ENCODE measurements at places on chromosomes 12 and 14. TPM values are rescaled to one million over a fixed set of nuclear protein-coding genes. Genes with fewer than 3 reads are reported as not detected.

GRCh38 chr14:104576232-104576969 is 3.2 kb upstream of the C14orf180 start:
- no peak for DNase-seq
- no peaks in the 10 kb centered on the region for H3K4me1 ChIP-seq
- no peak overlapping the region for H3K4me3 ChIP-seq
- H3K36me3 ChIP-seq, result no peaks in the 10 kb centered on the region

DNA sequence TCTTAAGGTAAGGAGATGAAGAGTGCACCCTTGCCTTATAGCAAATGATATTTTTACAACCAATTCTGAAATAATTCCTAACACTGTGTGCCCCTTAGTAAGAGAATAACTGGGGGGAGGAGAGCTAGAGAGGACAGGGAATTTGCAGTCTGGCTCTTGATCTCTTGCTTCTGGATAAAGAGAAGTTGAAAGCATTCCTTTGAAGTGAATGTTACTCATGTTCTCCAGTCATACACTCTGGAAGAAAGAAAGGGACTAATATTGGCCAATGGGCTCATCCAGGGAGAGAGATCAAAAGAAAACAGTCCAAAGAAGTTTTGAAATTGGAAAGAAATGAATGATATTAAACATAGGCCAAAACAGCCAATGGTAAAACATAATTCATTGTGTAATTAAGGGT is 25.3 kb downstream of the C12orf75 start:
- H3K27me3 ChIP-seq, result no peaks in the 10 kb centered on the region
- no peak overlapping the region for H3K27ac ChIP-seq
- peaks cover 3% of the 10 kb centered on the region for H3K36me3 ChIP-seq
- DNase-seq, result no peak
- H3K4me1 ChIP-seq, result peaks cover 7% of the 10 kb centered on the region

DNA sequence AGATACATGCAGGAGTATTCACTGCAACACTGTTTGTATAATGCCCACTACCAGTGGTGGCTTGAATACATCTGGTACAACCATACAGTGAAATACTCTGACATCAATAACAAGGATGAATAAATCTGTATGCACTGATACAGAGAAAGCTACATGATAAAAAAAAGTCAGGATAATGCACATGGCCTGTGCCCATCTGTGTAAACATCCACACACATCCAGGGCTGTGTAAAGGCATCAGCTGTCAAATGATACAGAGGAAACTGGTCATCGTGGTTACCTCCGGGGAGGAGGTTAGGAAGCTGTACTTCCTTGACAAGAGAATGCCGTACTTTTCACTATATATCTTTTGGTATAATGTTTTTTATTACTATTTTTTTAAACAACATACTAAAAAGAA is 176.6 kb downstream of the FOXN3 start:
- no peaks in the 10 kb centered on the region for H3K36me3 ChIP-seq
- peaks cover 17% of the 10 kb centered on the region for H3K4me1 ChIP-seq
- peak overlapping the region; percentile 54 for H3K27ac ChIP-seq
- H3K4me3 ChIP-seq, result no peak overlapping the region

DNA sequence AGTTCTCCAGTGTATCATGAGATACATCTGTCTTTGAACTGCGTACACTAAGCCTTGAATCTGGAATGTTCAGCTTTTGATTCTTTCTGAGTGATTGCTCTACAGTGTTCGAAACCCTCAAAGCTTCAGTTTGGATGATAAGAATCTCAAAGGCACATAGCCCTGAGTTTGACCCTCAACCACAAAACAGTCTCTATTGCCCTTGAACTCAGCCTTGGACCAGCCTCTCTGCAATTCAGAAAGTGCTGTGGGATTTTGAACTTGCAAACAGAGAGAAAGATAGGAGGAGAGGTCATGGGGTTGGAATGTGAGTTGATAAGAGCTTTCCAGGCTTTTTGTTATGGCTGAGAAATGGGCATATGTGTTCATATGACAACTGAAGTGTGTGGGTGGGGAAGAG is 100.3 kb downstream of the MYRFL start:
- peaks cover 2% of the 10 kb centered on the region for H3K27me3 ChIP-seq
- no peak overlapping the region for H3K27ac ChIP-seq
- H3K4me1 ChIP-seq, result no peaks in the 10 kb centered on the region
- DNase-seq, result no peak
- no peak overlapping the region for H3K4me3 ChIP-seq

GRCh38 chr14:91935586-91935985 is 11.9 kb downstream of the FBLN5 start:
- no peak for DNase-seq
- no peaks in the 10 kb centered on the region for H3K27me3 ChIP-seq
- H3K36me3 ChIP-seq, result no peaks in the 10 kb centered on the region
- no peak overlapping the region for H3K27ac ChIP-seq
- H3K4me3 ChIP-seq, result no peak overlapping the region

DNA sequence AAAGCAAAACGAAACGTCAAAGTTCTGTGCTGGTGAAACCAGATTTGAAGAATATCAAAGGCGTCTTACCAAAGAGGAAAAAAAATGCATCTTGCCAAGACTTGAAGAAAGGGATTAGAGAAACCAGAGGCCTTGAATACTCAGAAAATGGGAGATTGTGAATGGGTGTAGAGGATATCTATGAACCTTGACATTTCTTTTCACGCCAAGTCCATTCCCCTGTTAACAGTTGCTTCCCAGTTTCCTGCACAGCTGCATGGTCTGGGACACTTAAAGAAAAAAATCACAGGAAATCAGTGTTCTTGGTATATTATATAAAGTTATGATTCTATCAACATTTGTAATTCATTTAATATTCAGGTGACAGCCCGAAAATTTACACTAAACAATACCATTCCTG is 1.4 kb upstream of the GTF2A1 start:
- DNase-seq, result no peak
- no peaks in the 10 kb centered on the region for H3K27me3 ChIP-seq
- peaks cover 18% of the 10 kb centered on the region for H3K4me1 ChIP-seq
- no peak overlapping the region for H3K4me3 ChIP-seq
- H3K36me3 ChIP-seq, result no peaks in the 10 kb centered on the region

DNA sequence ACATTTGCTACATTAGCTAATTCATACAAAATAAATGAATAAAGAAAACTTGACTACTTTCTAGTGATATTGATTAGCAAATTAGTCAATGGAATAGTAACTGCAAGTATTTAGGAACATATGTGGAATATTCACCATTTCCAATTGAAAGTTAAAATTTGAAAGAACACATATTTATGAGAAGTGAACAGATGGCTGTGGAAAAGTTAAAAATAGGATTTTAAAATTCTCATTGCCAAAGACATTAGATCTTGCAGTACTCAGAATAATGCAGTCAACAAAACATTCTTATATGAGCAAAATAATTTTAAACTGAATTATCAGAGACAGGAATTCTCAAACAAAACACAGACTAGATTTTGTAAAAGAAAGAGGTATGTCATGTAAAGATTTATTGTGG is 613.9 kb upstream of the NOVA1 start:
- no peaks in the 10 kb centered on the region for H3K27me3 ChIP-seq
- no peaks in the 10 kb centered on the region for H3K4me1 ChIP-seq
- no peak overlapping the region for H3K4me3 ChIP-seq
- no peak overlapping the region for H3K27ac ChIP-seq
- DNase-seq, result no peak
- no peaks in the 10 kb centered on the region for H3K36me3 ChIP-seq

AKAP5 gene
- total RNA-seq, result 0.75 TPM

LRFN5 gene
- total RNA-seq, result not detected

DNA sequence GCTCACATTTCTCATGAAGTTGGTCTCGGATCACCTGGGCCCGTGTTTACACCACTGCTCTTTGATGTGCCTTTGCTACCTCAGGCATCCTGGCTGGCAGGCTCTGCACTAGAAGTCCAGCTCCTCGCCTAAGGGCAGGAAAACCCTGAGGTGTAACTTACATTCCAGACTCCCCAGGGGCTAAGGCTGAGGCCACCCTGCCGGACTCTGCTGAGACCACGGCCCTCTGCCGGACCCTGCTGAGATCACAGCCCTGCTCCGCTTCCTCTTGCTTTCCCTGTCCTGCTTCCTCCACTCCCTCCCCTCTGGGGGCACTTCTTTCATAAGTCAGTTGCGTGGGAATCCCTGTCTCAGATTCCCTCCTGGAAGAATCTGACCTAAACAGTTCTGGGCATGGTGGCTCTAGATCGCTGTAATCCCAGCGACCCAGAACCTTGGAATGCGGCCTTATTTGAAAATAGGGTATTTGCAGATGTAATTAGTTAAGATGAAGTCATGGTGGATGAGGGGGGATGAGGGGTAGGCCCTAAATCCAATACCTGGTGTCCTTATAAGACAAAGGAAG is 17.2 kb downstream of the RILPL1 start:
- no peaks in the 10 kb centered on the region for H3K4me1 ChIP-seq
- DNase-seq, result no peak
- no peak overlapping the region for H3K27ac ChIP-seq
- H3K36me3 ChIP-seq, result peaks cover 42% of the 10 kb centered on the region

DEPDC4 gene
- 0.44 TPM for total RNA-seq

- no peak overlapping the region for H3K27ac ChIP-seq
- H3K36me3 ChIP-seq, result peaks cover 3% of the 10 kb centered on the region
- no peak for DNase-seq
- no peaks in the 10 kb centered on the region for H3K27me3 ChIP-seq
- H3K4me1 ChIP-seq, result no peaks in the 10 kb centered on the region
These were observed 63.3 kb downstream of the PPP1R12A start for GRCh38 chr12:79871621-79872020.

- no peak for DNase-seq
- H3K27me3 ChIP-seq, result no peaks in the 10 kb centered on the region
- H3K27ac ChIP-seq, result no peak overlapping the region
These were observed 158.4 kb downstream of the IPO8 start for GRCh38 chr12:30537228-30537627.

DNA sequence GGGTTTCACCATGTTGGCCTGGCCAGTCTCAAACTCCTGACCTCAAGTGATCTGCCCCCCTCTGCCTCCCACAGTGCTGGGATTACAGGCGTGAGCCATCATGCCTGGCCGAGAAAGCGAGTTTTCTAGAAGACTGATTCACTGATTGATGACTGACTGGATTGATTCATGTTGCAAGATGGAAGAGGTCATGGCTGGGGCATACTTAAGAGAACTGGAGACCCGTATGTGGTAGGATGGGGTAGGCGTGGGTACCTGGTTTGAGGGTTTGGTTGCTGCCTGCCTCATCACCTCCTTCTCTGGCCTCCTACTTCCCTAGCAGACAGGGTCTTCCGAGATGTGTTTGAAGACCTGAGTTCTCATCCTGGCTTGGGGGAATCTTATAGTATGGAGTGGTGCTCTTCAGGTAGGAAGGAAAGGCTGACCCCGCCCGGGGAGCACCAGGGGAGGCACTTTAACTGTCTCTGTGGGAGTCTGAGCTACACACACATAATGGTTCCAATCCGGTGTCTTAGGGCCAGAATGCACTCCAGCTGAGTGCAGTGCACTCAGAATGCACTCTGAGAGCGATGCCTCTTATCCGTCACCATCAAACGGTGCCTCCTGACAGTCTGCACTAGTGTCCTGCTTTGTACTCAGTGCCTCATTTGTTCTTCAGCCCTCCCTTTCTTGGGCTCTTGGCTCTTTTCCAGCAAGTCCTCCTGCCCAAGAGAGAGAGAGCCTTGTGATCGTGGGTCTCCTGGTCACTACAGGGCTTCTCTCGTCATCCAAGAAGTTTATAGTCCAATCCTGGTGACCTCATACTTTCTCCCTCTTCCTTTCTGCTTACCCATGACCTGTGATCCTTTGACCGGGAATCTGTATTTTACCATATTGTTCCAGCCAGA is 19.7 kb downstream of the PLEKHG3 start:
- H3K4me1 ChIP-seq, result peaks cover 16% of the 10 kb centered on the region
- no peak for DNase-seq
- H3K4me3 ChIP-seq, result no peak overlapping the region
- H3K27ac ChIP-seq, result no peak overlapping the region
- H3K36me3 ChIP-seq, result no peaks in the 10 kb centered on the region

GRCh38 chr12:6952121-6952862 is 1.1 kb downstream of the PTPN6 start:
- no peak overlapping the region for H3K27ac ChIP-seq
- H3K27me3 ChIP-seq, result no peaks in the 10 kb centered on the region
- H3K36me3 ChIP-seq, result no peaks in the 10 kb centered on the region
- no peak overlapping the region for H3K4me3 ChIP-seq

DNA sequence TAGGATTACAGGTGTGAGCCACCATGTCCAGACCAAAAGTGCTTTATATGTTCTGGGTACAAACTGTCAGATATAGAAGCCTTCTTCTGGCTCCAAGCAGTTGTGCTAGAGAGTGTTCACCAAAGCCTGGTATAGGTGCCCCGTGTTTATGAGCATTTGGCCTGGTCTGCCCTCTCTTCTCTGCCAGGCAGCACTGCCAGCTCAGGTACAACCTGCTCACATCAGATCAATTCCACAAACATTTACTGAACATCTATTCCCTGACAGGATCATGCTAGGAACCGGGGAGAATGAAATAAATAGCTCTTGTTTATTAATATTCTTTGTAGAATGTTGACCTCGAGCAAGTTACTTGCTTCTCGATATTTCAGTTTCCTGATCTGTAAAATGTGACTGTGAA is 20.0 kb upstream of the SOCS2 start:
- no peaks in the 10 kb centered on the region for H3K4me1 ChIP-seq
- no peaks in the 10 kb centered on the region for H3K36me3 ChIP-seq
- no peak overlapping the region for H3K4me3 ChIP-seq
- DNase-seq, result no peak
- H3K27me3 ChIP-seq, result no peaks in the 10 kb centered on the region

CELA1 gene
- total RNA-seq, result not detected

DNA sequence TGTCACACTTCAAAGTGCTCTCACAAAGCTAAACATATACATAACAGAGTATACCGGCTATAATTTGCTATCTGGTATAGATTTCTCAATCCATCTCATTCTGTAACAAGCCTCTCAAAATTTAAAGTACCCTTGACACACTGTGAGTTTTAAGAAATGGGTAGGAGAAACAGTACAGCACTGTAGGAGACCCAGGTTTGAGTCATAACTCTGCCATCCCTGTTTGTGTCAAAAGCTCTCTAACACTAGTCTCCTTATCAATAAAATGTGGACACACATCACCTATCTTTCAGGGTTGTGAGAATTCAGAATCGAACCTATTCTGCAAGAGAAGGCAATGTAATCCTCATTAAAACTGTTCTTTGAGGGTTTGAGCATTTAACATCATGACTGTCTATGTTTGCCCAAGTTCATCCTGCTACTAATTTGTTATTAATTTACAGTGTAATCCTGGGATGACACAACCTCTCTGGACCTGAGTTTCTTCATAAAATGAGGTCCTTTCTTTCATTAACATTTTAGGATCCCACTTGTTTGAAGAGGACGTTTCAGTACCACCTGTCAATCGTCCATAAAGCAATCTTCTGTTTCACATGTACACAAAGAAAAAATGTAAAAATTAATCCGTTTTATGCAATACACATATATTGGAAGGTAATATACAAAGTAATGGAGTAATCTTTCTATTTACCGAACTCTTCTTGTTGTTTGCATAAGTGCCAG is 12.1 kb downstream of the SPTSSA start:
- no peaks in the 10 kb centered on the region for H3K27me3 ChIP-seq
- no peak overlapping the region for H3K27ac ChIP-seq
- H3K4me1 ChIP-seq, result peaks cover 9% of the 10 kb centered on the region

SPX gene
- not detected for total RNA-seq

DNA sequence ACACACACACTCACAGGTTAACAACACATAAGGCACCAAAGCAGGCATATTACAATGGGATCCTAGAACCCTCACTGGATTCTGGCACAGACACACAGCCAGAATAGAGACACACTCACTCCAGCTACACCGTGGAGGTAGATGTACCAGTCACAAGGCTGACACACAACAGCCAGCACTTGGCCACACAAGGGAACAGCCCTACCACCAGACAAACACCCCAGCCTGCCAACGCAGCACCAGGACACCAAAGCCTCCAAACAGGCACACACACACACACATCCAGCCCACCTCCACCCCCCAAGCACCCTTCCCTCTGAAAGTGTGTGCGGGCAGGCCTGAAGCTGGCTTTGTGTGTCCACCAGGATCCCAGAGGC is 10.9 kb upstream of the ITGB7 start:
- no peak overlapping the region for H3K4me3 ChIP-seq
- H3K27me3 ChIP-seq, result no peaks in the 10 kb centered on the region
- DNase-seq, result no peak
- no peaks in the 10 kb centered on the region for H3K36me3 ChIP-seq

All from endothelial cell of umbilical vein (primary cell).